ENCODE measurements at places on chromosomes 11 and 22.

GRCh38 chr11:131810541-131810940 lies 440.1 kb downstream of the NTM start:
- no peak for DNase-seq

GRCh38 chr11:124898263-124898680 lies 607 bp upstream of the ROBO4 start:
- no peak for DNase-seq

GRCh38 chr11:23453522-23453921 lies 593.2 kb upstream of the CCDC179 start:
- no peak for DNase-seq

DNA sequence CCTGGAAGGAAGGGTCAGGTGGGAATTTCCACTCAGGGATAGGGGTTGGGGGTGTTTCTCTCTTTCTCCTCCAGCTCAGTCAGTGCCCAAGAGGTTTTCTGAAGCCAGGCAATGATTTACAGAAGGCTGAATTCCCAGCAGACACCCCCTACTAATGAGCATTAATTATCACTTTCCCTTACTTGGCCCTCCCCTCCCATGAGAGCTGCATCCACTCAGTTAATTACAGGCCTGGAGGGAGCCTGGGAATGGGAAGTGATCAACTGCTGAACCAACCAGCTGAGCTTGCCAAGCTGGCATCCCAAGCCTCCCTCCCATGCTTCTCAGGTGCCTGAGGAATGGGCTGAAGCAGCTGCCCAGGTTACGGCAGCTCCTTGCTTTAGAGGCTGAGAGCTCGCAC lies 992 bp downstream of the LGALS12 start:
- no peak for DNase-seq

GRCh38 chr11:69292221-69292648 lies 1.7 kb upstream of the MYEOV start:
- no peak for DNase-seq
